ENCODE measurements at places on chromosomes 5 and 9.

- DNase-seq: no peak
These were observed 45.5 kb downstream of the SH3RF2 start for GRCh38 chr5:145981589-145982571.

- DNase-seq: peak; percentile 11
These were observed 144.7 kb upstream of the LRRTM2 start for GRCh38 chr5:139019880-139020279.

- no peak for DNase-seq
These were observed 151.2 kb downstream of the ZDHHC21 start for GRCh38 chr9:14542071-14542470.

GRCh38 chr5:38745836-38746732 lies 99.7 kb upstream of the OSMR start:
- DNase-seq: no peak

- peak; percentile 25 for DNase-seq
These were observed 86.4 kb downstream of the ARRDC3 start for GRCh38 chr5:91296674-91297143.

DNA sequence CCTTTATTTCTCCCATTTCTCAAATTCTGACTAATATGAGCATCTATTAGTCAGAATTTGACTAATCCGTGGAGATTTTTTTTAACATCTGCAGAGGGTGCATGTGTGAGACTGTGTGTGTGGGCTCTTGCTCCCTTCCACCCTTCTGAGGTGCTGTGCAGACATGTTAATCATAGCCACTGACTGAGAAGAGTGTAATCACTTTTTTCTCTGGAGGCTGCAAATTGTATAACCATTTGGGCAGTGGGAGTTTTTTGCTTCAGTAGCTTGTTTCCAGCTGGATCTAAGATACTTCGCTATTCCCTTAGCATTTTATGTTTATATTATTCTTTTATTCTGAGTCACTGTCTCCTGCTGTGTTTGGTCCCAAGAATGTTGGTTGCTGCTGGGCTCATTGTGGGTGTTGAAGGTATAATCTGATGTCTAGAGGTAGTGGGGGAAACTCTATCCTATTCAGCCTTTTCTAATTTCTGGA lies 66.2 kb downstream of the ARHGEF28 start:
- peak; percentile 93 for DNase-seq

GRCh38 chr5:172806897-172807672 lies 27.0 kb upstream of the ERGIC1 start:
- peak; percentile 78 for DNase-seq

- no peak for DNase-seq
These were observed 198.9 kb downstream of the FANCC start for GRCh38 chr9:95118596-95118995.

DNA sequence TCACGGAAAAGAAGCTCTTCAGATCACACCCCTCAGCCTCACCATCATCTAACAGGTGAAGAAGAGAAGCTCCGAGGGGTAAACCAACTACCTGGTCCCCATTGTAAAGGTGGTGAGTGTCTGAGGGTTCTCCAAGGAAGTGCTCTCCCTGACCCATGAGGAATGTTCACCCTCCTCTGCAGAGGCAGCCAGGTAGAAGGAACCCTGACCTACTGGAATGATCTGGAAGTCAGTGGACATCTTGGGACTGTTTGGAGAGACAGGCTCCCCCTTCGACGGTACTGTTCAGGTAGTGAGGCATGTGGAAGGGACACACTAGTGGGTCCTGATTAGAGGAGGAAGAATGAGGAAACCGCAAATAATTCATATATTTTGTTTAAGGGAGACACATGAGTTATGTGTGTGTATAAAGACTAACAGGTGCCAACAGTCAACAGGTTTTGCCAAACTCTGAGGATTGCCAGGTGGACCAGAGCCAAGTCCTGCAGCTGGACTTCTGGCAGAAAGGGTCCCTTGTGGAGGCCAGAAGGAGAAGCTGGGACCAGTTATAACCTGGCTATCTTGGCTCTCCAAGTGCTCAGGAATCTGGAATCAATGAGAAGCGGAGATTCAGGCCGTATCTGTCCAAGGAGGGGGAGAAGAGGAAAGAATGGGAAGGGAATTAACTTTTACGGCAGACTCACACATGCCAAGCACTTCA lies 3.0 kb upstream of the ZBTB34 start:
- DNase-seq: peak; percentile 11

Data from fibroblast of upper back skin (primary cell).